ENCODE measurements at places on chromosomes 5 and 9.

DNA sequence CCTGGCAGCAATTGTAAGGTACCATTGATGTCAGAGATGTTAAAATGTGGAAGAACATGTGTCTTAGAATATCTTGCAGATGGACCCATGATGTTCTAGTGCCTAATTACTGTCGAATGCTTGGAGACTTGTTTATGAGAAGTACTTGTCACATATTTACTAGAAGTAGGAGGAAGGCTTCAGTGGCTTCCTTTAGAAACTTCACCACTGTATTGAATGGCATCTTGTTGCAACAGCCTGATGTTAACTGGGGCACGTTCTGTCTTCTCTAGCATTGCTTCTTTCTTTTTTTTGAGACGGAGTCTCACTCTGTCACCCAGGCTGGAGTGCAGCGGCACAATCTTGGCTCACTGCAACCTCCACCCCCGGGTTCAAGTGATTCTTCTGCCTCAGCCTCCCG lies 16.5 kb downstream of the UGCG start:
- no peak for DNase-seq

DNA sequence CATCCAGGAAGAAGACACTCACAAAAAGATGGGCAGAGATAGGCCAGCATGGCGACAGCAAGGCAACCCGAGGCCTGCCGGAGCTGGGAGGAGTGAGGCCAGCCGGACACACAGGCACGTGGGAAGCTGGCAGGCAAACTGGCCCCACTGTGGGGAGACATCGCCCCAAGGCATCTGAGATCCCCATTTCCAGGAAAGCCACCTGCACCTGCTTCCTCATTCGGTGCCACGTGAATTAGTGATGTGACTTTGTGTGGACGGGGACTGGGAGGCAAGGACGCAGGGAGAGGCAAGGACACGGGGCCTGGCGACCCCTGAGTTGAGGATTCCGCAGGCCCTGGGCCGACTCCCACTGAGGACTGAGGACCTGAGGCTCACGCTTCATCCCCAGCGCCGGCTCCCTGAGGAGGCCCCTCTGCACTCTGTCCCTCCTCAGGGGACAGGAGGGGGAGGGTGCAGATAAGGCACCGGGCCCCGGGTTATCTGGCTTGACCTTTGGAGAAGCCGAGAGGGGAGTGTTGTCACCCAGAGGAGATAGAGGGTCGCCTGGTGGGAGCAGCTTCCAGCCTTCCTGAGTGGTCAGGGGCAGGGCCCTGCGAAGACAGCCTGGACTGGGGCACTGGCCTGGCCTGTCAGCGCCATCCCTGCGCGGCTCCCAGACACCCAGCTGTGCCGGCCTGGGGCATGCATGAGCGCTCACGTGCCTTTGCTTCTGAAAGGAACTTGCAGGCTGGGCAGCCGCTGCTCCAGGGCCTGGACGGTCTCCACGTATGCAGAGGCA lies 39.7 kb downstream of the NDUFS6 start:
- DNase-seq, result no peak

DNA sequence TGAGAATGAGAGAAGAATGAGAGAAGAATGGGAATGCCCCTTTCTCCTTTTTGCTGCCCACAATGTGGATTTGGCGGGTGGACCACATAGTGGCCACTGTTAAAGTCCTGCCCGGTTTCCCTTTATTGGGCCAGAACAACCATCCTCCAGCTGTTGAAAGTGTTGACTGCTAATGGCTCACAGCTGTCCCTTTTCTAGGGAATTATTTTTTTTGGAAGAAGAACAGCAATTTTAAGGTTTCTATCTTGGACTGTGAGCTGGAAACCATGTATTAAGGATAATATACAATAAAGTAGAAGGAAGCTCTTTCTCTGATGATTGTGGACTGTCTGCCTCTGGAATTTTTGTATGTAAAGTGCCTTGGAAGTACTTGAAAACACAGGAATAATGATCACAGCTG lies 185.9 kb downstream of the DMRT2 start:
- DNase-seq, result no peak

DNA sequence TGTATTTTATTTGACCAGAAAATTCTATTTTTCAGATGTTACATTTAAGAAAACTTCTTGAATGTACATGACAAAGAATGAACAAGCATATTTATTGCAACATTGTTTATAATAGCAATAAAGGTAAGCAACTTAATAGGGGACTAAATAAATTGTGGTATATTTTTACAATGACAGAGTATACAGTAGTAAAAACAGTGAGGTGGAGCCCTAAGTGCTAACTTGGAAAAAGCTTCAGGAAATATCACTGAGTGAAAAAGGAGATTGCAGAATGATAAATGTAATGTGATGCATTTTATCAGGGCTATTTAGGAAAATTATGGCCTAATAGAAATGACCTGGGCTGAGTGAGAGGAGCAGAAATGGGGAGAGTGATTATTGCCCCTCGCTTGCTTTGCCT lies 56.5 kb upstream of the SEMA6A start:
- no peak for DNase-seq

DNA sequence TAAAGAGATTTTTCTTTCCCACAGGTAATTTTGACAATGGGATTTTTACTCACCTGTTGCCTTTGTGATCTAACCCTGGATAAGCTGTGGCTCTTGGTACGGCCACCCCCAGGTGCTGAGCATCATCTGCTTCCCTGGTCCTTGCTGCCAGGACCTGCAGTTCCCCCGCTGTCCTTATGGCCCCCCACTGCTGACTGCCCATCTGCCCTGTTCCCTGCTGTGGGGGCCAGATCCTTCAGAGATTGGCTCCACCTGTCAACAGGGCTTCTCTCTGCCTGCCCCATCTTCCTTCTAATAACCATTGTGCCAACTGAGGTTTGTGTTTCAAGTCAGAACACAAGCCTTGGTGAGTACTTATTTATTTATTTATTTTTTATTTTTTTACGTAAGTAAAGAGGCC lies 183.3 kb downstream of the MAPKAP1 start:
- DNase-seq, result no peak

DNA sequence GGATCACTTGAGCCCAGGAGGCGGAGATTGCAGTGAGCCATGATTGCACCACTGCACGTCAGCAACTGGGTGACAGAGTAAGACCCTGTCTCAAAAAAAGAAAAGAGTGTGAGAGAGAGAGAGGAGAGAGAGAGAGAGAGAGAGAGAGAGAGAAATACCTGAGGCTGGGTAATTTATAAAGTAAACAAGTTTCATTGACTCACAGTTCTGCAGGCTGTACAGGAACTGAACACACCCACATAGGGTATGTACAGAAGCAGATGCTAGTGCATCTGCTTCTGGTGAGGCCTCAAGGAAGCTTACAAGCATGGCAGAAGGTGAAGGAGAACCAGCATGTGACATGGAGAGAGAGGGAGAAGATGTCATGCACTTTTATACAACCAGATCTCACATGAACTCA lies 46.4 kb upstream of the CHD1 start:
- DNase-seq, result no peak

DNA sequence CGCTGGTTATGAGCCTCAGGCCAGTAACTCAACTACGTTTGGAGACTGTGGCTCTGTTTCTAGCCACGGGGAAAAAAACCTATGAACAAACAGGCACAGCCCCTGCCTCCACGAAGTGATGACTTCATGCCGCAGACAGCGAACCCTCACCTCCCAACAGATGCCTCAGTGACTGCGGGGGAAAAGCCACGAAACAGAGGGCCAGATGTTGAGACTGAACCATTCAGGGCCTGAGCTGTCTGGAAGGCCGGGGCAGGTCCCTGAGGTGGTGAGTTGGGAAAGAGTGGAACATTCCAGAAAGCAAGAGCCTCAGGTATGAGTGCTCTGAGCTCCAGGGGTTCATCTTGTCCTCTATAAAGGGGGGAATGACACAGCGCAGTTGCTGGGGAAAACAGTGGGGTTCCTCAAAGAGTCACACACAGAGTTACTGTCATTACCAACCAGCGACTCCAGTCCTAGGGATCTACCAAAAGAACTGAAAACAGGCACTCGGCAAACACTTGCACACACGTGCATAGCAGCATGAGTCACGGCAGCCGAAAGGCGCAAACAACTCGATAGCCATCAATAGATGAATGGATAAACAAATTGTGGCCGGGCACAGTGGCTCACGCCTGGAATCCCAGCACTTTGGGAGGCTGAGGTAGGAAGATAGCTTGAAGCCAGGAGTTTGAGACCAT lies 15.3 kb downstream of the PLPP7 start:
- DNase-seq, result peak; percentile 26

DNA sequence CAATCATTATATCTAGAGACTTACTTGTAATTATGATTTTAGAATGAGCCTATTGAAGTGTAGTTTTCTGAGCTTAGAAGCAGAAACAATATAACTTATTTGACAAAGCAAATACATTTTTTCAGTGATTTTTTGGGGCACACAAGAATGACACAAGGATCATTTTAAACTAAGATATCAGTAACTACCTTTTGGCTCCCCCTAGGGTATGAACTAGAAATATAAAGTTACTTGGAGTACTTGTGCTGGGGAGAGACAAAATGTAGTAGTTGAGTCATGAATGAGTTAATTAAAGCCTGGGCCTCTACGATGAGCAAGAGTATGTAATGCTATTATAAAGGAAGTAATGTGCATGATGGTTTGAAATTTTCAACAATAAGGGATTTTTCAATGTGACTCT lies 1244.1 kb upstream of the ACO1 start:
- DNase-seq, result peak; percentile 30

DNA sequence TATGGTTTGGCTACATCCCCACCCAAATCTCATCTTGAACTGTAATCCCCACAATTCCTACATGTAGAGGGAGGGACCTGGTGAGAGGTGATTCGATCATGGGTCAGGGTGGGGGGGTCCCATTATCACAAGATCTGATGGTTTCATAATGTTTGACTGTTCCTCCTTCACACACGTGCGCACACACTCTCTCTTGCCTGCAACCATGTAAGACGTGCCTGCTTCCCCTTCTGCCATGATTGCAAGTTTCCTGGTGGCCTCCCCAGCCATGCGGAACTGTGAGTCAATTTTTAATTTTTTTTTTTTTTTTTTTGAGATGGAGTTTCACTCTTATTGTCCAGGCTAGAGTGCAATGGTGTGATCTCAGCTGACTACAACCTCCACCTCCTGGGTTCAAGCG lies 27.0 kb downstream of the FAM169A start:
- no peak for DNase-seq

GRCh38 chr9:70945301-70945700 lies 176.1 kb downstream of the TRPM3 start:
- no peak for DNase-seq

- peak; percentile 52 for DNase-seq
Observed at GRCh38 chr9:4510546-4511322, 20.5 kb downstream of the SLC1A1 start.

DNA sequence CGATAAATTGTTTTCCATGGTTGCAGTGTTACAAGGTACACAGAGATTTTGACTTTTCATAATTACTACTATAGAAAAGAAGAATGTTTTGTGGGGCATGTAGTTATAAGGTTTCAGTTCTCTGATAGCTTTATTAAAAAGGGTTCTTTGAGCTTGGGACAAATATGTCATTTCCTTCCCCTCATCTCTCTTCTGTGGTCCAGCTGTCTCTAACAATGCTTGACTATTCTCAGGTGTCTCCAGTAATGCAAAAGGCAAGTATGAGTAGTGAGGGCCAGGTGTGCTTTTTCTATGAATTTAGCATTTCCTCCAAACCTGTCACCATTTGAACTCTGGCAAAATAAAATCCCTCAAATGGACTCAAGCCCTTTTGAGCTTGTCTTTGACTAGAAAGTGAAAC lies 84.3 kb downstream of the SLF1 start:
- no peak for DNase-seq
